ENCODE measurements at places on chromosomes 16 and 17.

DNA sequence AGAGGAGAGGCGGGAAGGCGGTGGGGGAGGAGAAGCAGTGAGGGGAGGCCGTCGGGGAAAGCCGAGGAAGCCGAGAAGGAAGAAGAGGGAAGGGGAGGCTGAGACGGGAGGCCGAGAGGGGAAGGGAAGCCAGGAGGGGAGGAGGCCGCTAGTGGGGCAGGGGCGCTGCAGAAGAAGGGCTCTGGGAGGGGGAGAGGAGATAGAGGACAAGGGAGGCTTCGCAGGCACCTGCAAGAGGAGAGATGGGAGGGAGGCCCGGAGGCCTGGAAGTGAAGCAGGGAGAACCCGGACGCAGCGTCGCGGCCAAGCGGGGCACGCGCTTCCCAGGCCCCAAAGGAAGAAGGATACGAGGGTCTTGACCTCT lies 2.3 kb downstream of the C17orf58 start:
- no peak for DNase-seq

GRCh38 chr17:81741594-81742452 lies 29.7 kb downstream of the SLC25A10 start:
- DNase-seq, result no peak

- no peak for DNase-seq
Observed at GRCh38 chr16:69412287-69412686, 12.1 kb upstream of the CYB5B start.

DNA sequence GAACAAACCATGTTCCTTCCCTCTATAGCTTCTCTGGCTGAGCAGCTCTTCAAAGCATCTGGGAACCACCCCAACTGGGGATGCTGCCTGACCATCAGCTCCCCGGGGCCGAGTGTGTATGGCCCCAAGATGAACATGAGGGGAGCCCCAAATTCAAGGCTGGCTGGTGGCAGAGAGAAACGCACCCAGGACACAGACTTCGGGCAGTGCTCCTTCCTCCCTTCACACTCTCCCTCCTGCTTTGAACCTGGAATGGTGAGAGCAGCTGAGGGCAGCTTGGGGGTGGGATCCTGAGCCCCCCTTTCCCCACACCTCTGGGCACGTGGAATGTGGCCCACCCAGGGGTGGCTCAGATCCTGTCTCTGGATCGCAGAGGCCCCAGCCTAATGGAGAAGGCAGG lies 17.2 kb downstream of the TLE7 start:
- no peak for DNase-seq

- no peak for DNase-seq
Observed at GRCh38 chr17:20012017-20012536, 2.9 kb downstream of the SPECC1 start.

- DNase-seq, result no peak
Observed at GRCh38 chr17:67196422-67196821, 48.6 kb downstream of the HELZ start.

DNA sequence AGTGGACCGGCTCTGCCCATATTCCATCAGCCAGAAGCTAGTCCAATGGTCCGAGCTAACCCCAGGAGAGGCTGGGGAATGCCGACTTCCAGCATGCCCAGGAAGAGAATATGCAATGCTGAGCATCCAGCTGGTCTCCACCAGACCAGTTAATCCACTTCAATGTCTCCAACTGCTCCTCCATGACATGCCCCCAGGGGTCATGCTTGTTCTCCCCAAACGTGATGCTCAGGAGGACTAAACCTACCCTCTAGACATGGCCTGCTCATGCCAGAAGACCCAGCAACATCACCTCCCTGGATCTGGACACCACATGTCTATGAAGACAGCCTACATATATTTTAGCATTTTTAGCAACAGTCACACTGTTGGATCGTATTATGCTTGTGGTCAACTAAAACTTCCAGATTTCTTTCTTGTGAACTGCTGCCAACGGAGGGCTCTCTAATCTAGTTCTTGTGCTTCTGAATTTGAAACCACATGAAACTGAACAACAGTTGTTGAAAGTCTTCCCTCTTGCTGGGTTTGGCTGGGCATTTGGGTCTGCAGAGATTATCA lies 245.1 kb downstream of the SOX9 start:
- no peak for DNase-seq

GRCh38 chr17:61601297-61601696 lies 10.3 kb upstream of the NACA2 start:
- no peak for DNase-seq

DNA sequence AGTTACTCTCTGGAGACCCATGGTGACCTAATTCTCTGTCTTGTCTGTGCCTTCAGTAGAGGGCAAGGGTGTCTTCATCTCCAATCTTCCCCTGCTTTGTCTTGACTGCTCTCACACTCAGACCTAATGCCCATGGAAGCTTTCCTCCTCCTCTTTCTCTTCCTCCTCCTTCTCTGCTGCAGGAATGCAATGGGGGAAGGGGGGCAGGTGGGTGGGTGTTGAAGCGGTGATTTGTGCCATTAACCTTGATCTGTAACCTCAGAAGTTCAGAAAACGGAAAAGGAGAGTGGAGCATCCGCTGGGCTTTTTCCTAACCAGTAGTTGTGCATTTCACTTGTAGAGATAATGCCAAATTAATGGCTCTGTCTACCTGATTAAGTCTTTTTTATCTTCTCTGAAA lies 172.3 kb upstream of the CDH11 start:
- DNase-seq, result no peak

DNA sequence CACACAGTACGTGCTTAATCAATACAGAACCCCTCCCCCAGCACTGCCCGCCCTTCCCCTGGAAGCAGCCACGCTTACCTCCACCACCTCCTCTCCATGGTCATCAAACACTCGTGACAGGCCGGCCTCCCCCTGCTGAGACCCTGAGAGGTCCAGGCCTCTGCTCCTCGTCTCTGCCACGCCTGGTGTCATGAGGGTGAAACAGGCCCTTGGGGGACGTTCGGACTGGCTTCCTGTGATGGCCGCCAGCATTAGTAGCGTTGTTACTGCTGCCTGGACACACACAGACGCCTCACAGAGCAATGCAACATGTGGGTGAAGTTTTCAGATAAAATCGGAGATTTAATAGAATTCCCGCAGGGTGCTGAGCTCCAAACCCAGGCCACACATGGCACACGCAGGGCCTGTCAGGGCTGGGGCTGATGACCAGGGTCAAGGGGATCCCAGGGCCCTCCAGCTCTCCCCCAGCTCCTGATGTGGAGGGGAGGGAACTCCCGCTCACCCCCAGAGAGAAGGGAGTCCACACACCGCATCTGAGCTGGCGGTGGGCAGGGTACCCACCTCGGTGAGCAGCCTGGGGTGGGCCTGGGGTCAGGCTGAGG lies 15.9 kb upstream of the SLC38A10 start:
- no peak for DNase-seq

GRCh38 chr17:79907850-79908249 lies 68.6 kb upstream of the CBX4 start:
- no peak for DNase-seq

GRCh38 chr17:1170739-1171138 lies 9.0 kb downstream of the ABR start:
- DNase-seq, result no peak

DNA sequence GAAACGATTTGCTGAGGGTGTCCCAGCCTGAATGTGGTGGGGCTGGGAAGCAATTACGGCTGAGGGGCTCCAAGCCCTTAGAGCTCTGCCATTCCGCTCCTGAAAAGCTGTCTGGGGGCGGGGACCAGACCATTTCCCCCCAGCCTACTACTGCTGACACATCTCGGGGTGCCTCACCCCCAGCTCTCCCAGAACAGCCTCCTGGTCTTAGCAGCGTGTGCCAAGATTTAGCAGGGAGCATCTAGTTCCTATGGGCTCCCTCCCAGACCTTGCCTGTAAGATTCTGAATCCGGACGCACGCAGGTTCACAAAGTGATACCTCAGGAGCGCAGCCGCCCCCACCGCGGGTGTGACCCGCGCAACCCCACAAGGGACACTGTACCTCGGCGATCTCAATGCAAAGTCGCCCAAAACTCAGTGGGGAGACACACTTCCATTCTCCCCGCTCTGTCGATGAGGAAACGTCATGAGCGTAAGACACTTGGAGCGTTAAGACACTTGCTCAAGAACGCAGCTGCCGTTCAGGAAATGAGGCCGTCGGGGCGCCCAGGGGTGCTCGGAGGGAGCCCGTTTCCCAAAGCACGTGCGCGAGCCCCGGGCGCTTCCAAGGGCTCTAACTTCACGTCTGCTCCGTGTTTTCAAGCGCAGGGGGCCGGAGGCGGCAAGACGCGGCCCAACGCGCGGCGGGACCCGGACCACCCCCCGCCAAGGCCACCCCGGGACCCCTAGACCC lies 629 bp downstream of the GEMIN4 start:
- DNase-seq, result peak; percentile 62

- DNase-seq, result no peak
Observed at GRCh38 chr17:44334727-44335126, 10.1 kb upstream of the SLC25A39 start.

DNA sequence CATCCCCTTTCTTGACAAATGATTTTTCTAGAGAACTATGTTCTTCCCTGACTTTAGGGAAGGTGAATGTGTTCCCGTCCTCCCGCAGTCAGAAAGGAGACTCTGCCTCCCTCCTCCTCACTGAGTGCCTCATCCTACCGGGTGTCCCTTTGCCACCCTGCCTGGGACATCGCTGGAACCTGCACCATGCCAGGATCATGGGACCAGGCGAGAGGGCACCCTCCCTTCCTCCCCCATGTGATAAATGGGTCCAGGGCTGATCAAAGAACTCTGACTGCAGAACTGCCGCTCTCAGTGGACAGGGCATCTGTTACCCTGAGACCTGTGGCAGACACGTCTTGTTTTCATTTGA lies 7.4 kb downstream of the NAT9 start:
- no peak for DNase-seq

GRCh38 chr17:28367641-28368305 lies 2.3 kb downstream of the VTN start:
- no peak for DNase-seq

DNA sequence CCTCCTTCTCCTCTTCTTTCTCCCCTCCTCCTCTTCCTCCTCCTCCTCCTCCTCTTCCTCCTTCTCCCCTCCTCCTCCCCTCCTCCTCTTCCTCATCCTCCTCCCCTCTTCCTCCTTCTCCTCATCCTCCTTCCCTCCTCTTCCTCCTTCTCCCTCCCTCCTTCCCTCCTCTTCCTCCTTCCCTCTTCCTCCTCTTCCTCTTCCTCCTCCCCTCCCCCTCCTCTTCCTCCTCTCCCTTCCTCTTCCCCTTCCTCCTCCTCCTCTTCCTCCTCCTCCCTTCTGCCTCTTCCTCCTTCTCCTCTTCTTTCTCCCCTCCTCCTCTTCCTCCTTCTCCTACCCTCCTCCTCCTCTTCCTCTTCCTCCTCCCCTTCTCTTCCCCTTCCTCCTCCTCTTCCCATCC lies 5.1 kb upstream of the PITPNM3 start:
- DNase-seq, result no peak

- DNase-seq, result no peak
Observed at GRCh38 chr17:4407216-4407615, 26.5 kb upstream of the SPNS3 start.

DNA sequence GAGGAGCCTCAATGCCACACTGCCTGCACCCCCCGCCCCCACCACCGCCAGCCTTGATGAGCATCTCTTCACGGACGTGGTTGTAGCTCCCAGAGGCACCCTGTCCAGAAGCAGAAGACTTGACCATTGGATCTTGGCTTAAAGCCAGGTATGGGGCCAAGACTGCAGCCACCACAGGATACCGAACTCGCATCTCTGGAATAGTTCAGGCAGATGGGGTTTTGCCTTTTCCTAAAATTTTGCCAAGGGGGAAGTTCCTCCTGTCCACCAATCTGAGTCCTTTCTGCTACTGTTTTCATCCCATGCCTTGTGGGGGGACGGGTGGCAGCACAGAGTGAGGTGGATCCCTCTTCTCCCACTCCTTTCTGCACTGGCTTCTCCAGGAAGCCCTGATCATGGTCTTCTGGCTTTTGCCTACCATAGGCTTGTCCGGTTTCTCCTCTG lies 939 bp downstream of the CORO6 start:
- no peak for DNase-seq

DNA sequence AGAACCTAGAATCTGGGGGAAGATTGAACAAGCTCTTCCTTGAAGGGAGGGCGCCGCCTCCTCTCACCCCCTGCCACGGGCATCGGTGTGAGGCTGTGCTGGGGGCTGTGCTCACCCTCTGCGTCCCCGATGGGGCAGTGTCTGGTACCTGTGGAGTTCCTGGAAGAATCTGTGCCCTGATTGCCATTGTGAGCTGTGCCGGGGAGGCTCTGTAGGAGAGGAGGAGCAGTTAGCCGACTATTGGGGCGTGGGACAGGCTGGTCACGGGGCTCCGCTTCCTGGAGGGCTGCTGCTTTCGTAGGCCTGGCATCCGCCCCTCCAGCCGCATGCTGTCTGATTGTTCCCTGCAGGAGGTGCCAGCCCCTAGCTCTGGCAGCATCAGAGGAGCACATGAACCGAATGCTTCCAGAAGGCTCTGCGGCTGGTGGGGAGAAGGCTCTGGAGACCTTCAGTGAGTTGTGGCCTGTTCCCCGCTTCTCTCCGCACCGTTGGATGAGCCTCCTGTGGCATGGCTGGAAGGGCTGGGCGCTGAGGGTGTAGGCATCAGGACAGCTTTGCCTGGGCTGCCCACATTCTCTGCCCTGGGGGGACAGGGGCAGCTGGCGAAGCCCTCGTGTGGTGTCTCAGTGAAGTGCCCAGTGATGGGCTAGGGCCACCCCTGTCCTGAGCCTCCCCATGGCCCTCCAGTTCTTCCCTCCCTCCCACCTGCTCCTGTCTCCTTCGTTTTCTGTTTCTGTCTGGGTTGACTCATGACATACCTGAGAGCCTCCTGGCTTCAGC lies 86.9 kb downstream of the SEC14L1 start:
- DNase-seq, result no peak

DNA sequence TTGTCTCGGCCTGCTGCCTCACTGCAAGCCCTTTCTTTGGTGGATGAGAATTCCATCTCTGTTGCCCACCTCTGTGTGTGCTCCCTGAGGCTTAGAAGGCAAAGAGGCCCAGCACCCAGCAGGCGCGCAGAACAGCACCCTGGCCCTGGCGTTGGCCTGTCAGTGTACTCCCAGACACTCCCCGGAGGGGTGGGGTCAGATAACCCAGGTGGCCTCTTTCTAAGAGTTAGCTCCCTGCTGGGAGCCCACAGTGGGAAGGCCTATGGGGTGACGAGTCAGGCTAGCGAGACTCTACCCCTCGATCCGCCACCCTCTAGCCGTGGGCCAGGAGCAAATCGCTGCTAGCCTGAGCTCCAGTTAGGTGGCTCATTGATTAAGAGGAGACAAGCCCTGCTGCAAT lies 38.1 kb downstream of the SRL start:
- no peak for DNase-seq

GRCh38 chr17:57665128-57665527 lies 80.0 kb downstream of the CCDC182 start:
- DNase-seq, result no peak

DNA sequence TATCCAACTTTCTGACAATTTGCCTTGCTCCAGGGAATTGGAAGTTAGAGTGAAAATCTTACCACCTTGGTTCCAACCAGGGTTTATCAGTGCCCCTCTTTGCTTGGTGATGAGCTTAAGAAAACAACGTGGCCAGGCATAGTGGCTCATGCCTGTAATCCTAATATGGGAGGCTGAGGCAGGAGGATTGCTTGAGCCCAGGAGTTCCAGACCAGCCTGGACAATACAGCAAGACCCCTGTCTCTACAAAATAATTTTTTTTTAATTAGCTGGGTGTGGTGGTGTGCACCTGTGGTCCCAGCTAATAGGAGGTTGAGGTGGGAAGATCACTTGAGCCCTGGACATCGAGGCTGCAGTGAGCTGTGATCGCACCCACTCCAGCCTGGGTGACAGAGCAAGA lies 21.4 kb downstream of the SLC7A6 start:
- no peak for DNase-seq

GRCh38 chr16:64180136-64180900 lies 941.5 kb downstream of the CDH11 start:
- DNase-seq, result no peak
